ENCODE measurements at places on chromosomes 11 and 22.

GRCh38 chr22:22536916-22537315, 16.8 kb upstream of the ZNF280A start:
- DNase-seq = no peak

- DNase-seq = no peak
Observed at GRCh38 chr11:41099654-41100053, 359.8 kb downstream of the LRRC4C start.

DNA sequence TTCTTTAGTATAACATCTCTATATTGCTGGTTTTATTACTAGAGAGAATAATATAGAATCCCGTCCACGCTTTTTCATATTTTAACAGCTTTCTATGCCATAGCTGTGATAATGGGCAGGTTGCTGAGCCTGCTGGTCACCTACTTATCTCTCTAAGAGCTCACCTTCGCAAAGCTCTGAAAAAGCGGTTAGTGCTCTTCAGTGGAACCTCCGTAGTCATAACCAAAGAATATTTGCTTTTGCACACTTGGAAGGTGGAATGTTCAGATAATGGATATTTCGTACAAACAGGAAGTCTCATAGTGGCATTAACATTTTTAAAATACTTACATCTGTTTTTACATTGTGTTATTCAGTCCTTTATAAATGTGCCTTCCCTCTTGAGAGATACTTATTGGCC, 388.9 kb upstream of the ANO3 start:
- no peak for DNase-seq

DNA sequence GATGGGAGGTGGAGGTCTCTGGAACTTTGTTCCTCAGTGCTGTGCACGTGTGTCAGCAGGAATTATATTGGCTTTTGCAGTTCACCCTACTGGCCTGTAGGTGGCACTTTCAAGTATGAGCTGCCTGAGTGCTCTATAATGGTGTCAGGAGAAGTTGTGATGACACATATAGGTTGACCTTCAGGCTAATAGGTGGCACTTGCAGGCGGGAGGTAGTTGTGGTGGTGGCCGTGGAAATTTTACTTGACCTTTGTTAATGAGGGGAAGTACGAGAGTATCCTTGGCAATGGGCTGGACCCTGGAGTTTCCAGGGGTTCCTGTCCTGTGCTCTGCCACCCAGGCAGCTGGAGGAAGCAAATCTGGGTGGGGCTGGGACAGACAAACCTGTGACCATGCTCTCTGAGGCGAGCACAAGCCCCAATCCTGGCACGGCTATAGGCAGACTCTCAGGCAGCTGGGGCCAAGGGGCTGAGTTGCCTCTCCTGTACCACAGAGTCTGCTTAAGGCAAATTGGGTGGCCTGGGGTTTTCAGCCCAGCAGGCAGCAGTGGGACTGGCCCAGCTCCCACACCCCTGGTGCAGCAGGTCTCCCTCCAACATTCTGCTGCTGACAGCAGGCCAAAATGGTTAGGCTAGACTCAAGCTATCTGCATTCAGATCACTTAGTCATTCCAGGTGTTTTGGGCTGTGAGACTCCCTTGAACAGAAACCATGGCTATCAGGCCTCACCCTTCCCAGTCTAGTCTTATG, 147.5 kb upstream of the CTSC start:
- peak; percentile 44 for DNase-seq

DNA sequence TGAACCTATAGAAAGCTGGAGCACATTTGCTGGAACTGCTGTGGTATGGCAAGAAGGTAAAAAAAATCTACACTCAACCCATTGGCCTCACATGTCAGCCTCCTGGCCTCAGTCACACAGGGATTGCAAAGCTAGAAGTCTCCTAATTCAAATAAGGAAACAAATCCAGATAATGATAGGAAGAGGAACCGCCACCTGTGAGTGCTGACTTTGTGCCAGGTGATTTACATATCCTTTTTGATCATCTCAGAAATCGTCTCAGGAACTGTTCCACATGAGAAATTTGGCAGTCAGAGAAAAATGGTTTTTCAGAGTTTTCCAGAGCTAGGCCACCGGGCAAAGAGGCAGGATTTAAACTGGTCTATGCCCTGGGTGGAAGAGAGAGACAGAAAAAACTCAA, 986 bp downstream of the NLRP10 start:
- no peak for DNase-seq

DNA sequence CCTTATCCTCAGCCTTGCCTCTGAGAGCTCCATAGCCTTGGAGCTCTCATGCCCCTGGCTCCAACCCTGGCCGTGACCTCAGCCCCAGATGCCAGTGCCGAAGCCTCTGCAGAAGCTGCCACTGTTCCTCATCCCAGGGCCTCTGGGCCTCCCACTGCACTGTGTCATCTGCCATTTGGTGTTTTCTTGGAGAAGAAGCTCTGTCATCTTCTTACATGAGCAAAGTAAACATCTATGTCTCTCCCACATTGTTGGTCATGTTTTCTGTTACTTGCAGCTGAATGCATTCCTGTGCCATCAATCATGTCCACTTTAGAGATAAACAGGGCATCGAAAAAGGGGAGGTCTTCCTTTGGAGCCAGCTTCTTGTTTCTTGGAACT, 45.0 kb upstream of the FTH1 start:
- no peak for DNase-seq

DNA sequence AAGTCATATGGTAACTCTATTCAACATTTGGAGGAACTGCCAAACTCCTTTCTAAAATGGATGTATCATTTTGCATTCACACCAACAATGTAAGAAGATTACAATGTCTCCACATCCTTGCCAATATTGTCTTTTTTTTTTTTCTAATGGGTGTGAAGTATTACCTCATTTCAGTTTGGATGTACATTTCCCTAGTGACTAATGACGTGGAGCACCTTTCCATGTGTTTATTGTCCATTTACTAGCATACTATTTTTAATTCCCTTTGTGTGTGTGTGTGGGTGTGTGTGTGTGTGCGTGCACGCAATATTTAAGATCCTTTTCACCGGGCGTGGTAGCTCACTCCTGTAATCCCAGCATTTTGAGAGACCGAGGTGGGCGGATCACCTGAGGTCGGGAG, 62.7 kb downstream of the APOL3 start:
- no peak for DNase-seq

- no peak for DNase-seq
Observed at GRCh38 chr11:129119036-129119435, 73.1 kb downstream of the ARHGAP32 start.

DNA sequence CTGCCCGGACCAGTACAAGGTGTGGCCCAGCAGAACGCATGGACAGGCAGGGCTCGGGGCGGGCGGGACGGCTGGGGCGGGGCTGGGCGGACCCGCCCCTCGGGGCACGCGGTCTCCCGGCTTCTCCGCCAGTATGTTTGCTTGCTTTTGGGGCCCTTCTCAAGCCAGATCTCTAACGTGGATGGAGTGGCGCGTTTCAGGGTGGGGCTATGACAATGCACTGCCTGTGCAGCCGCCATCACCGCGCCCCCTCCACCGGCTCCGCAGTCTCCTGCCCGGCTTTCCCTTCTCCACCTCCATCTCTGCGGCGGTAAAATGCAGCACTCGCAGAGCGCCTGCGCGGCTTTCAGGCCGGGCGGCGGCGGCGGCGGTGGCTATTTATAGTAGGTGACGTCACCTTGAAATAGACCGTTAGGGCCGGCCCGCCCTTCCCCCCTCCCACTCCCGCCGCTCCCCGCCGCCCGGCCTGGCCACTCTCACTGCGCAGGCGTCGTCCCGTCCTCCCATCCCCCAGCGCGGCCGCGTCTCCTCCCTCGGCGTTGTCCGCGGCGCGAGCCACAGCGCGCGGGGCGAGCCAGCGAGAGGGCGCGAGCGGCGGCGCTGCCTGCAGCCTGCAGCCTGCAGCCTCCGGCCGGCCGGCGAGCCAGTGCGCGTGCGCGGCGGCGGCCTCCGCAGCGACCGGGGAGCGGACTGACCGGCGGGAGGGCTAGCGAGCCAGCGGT, at the start of gene YWHAH:
TSS of gene YWHAH (plus strand) at position 558 of the 722 bp plus-strand sequence. CDS start 199 bp downstream, outside the sequence.
- DNase-seq = peak; percentile 91

GRCh38 chr22:20304646-20305045, 15.2 kb downstream of the DGCR6L start:
- no peak for DNase-seq

DNA sequence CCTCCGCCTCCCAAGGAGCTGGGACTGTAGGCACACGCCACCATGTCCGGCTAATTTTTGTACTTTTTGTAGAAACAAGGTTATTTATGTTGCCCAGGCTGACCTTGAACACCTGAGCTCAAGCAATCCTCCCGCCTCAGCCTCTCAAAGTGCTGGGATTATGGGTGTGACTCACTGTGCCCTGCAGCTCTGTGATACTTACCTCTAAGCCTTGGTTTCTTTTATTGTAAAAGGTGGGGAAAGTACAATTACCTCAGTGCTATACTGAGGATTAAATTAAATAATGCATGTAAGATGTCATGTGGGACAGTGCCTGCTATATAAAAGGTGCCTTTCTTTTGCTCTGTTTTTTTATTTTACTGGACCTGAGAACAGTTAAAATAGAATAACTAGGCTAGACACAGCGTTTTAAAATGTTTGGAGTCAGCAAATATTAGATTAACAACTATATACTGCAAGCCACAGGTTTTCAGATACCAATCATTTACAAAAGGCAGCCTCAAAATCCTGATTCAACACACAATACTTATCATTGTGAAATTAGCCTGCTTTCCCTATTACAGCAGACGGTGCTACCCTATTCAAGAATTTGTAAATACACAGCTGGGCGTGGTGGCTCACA, 30.0 kb downstream of the PRR14L start:
- DNase-seq = no peak

GRCh38 chr11:23497040-23497439, 636.8 kb upstream of the CCDC179 start:
- no peak for DNase-seq

DNA sequence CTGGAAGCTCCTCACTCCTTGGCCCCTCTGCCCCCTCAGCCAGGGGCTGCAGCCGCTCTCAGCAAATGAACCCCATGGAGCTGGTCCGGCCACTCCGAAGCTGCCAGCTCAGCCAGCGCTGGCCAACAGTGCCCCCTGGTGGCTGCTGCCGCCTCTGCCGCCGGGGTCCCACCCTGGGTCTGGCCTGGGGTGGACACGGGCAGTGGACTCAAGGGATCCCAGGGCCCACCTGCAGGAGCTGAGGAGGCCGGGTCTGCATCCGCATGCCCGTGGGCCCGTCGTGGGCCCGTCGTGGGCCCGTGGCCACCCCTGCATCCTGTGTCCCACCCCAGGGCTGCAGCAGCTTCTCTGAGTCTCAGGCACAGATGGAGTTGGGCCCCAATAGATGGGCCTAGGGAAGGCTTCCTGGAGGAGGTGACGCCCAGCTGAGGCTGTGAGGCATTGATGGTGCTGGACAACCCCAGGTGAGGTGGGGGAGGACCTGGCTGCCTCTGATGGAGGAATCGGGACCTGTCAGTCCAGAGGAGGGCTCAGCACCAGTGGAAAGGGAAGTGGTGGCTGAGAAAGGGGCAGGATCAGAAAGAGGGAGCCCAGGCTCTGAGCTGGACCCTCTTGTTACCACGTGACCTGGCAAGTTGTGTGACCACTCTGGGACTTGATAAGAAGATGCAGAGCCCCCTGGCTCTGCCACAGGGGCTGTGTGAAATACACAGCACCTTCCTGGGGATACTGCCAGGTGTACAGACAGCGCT, 522.3 kb downstream of the BRD1 start:
- DNase-seq = peak; percentile 56

- no peak for DNase-seq
Observed at GRCh38 chr11:6596239-6596877, 7.1 kb downstream of the RRP8 start.

GRCh38 chr11:64924910-64925284, 408 bp downstream of the PPP2R5B start:
- DNase-seq = no peak

DNA sequence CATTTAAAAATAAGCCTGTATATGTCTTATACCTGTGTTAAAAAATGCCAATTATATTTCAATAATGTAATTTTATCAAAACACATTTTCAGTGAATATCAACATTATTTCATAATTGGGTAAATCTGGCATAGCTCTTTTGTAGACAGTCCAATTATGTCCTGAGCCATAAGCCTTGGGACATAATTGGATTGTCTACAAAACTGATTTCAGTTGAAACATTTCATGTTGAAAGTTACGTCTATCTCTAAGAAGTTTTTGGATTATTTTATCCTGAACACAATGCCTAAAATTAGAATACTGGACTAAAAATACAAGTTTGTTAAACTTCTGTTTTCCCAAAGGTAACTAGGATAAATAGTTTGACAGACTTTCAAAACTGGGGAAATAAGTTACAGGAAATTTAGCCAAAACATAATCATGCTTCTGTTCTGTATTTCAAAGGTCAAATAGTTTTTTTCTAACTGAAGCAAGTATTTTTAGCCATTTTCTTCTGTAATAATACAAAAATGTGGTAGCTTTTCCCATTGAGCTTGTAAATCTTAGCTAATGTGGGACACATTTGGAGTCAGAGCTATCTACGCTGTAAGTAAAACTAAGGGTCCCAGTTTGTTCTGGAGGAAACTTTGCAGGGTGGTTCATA, 100.7 kb upstream of the BIRC3 start:
- DNase-seq = no peak

DNA sequence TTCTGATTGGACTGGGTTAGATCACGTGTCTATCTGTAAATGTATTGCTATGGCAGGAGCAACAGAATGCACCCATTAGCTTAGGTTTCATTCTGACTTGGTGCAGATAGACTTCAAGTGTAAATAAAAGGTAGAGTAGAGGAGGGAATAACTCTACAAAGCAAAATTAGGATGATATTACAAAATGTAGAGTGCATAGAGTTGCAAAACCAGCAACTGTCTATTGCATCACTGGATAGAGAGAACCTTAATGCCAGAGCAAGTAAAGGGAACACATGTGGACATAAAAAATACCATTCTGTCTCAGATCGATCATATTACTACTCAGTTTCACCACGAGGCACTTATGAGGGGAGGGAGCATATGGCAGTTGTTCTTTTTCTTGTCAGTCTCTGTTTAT, 22.0 kb upstream of the CAT start:
- DNase-seq = no peak

DNA sequence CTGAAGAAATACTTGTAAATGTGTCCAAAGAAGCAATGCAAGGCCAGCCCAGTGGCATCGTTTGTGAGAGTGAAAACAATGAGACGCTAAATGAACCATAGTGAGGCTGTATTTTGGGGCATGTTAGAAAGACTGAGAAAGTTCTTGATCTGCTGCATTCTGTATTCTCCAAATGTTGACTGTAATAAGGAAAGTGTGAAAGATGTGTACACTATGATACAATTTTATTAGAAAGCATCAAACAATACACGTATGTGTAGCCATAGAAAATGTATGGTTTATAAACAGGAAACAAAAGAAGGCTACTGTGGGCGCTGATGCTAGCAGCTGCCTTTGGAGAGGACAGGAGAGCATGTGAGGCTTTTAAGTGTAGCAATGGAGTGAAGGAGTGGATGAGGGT, 233.5 kb upstream of the E2F8 start:
- no peak for DNase-seq

- no peak for DNase-seq
Observed at GRCh38 chr22:25406510-25407210, 157.8 kb upstream of the GRK3 start.

GRCh38 chr11:94144216-94144615, 15.6 kb downstream of the PANX1 start:
- DNase-seq = no peak

DNA sequence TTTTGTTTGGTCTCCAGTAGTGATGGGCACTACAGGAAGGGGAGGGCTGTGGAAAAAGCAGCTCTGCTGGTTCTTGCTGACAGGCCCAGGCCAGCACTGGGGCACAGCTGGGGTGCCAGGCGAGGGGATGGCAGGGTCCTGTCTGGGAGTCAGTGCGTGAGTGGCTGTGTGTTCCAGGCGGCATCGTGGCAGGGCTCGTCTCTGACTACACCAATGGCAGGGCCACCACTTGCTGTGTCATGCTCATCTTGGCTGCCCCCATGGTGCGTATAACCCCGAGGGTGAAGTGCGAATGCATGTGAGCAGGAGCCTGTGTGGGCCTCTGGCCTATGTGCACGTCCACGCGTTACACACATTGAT, 20.9 kb downstream of the SLC37A2 start:
- DNase-seq = no peak
